Spleen (tissue), 13 donors: ENCODE measurements at places on chromosomes 16 and 17. TPM values are rescaled to one million over a fixed set of nuclear protein-coding genes. Genes with fewer than 3 reads are reported as not detected.

The PLK1 gene
- total RNA-seq, result 16.6 TPM

The TNK1 gene
- 9.1 TPM for total RNA-seq

The FN3KRP gene
- total RNA-seq, result 21.2 TPM

The TP53TG3F gene
- total RNA-seq, result not detected

The ZNF750 gene
- total RNA-seq, result 0.12 TPM

GRCh38 chr17:29094101-29094708 lies 51.3 kb downstream of the PIPOX start:
- H3K27me3 ChIP-seq, result no peaks in the 10 kb centered on the region
- H3K4me3 ChIP-seq, result no peak overlapping the region
- no peak overlapping the region for H3K27ac ChIP-seq
- H3K4me1 ChIP-seq, result no peaks in the 10 kb centered on the region
- peaks cover 100% of the 10 kb centered on the region for H3K36me3 ChIP-seq
- DNase-seq, result no peak

DNA sequence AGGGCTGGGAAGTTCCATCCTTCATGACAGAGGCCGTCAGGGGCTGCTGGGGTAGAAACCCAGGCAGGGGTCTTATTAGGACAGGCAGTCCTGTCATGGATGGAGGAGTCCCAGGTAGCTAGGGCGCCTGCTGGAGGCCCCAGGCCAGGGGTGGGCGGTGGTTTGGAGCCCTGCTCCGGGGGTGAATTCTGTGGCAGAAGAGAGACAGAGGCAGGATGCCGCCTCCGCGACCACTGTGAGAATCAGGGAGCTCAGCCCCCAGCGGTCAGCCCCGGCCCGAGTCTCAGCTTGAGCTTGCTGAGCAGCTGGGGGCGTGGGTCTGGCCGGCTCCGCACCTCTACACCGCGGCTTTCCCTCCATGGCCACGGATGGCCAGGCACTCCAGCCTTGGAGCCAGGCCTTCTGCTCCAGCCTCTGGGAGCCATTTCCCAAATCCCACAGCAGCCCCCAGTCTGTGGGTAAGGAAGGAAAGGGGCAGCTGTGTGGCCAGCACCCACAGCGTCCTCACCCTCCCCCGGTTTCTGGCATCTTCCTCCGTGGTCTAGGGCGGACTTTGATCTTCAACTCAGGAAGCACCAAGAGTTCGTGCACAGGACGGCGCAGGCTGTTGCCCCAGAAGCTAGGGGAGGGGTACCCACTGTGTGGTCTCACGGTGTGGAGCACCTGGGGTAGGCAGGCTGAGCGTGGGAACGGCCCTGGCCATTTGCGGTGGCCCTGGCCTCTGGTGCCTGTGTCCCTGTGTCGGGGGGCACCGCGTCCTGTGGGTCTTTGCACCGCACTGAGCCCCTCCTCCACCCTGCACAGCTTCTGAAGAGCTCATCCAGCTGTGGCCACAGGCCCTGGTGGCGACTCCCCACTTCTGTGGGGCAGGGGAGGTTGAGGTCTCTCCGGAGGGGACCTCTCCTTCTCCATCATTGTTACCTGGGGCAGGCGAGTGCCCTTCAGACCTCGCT lies 14.1 kb downstream of the CD7 start:
- peaks cover 28% of the 10 kb centered on the region for H3K27me3 ChIP-seq
- no peak overlapping the region for H3K4me3 ChIP-seq
- peak; percentile 81 for DNase-seq
- peak overlapping the region; percentile 38 for H3K27ac ChIP-seq
- H3K4me1 ChIP-seq, result peaks cover 22% of the 10 kb centered on the region

GRCh38 chr16:58024486-58025350 lies 836 bp upstream of the MMP15 start:
- H3K4me1 ChIP-seq, result peaks cover 21% of the 10 kb centered on the region
- peaks cover 39% of the 10 kb centered on the region for H3K27me3 ChIP-seq
- peak overlapping the region; percentile 89 for H3K4me3 ChIP-seq

DNA sequence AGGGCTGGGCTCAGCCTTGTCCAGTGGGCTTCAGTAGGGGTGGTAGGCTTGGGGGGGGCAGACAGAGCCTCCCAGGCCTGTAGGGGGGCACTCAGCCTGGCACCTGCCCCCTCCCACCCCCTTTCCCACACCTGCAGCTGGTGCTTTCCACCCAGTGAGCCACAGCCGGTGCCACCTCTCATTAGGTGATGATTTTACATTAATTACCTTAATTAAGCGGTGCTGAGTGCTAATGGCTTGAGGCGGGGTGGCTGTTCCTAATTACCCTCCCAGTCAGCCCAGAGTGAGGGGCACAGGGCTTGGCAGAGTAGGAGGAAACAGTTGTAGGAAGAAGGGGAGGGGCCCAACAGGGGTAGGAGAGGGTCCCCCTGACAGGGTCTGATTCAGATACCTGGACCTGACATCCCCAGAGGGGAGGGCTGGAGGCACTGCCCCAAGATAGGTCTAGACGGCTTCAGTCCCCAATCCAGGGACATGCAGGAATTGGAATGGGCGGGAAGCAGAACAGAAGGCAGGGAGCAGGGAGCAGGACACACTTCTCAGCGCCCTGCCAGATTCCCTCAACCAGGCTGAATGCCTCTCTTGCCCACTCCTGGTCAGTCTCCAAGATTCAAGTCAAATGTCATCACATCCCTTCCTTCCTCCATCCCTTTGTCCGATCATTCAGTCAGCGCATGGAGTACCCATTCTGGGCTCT lies 26.5 kb upstream of the PHF12 start:
- no peak for DNase-seq
- peaks cover 12% of the 10 kb centered on the region for H3K4me1 ChIP-seq
- H3K4me3 ChIP-seq, result no peak overlapping the region
